ENCODE measurements at places on chromosomes 6 and 20. TPM values are rescaled to one million over a fixed set of nuclear protein-coding genes. Genes with fewer than 3 reads are reported as not detected.

DNA sequence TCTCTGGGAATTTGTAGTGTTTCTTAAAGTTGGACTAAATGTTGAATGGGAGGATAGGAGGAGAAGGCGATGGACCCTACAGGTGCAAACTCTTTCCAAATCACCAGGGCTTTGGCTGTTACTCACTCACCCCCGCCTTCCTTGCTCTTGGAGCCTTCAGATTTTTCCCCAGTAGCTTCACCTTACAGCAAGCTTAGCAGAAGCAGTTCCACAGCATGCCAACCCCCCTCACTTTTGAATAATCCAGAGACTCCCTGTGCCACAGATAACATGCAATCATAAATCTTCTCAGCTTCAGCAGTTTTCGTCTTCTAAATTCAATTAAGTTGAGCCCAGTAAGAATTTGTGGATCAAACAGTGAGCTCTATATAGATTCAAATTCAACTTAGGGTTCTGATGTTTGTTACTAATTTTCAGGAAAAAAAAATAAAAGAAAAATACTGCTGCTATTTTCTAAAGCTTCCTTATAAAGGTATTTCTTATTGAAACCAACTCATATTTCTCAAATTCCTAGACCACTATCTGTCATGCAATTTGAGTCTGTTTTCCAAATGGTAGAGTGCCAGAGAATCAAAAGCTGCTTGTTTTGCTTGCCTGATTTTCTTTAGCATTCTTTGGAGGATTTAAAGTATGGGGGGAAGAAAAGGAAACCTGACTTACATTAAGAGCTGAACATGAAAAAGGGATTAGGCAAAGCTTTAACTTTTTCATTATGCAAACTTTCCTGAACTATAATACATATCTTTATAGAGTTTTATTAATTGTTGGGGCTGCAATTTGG lies 166.4 kb downstream of the EYA4 start:
- no peaks in the 10 kb centered on the region for H3K27me3 ChIP-seq
- H3K27ac ChIP-seq, result no peak overlapping the region
- DNase-seq, result no peak
- no peaks in the 10 kb centered on the region for H3K4me1 ChIP-seq
- H3K4me3 ChIP-seq, result no peak overlapping the region
- no peaks in the 10 kb centered on the region for H3K36me3 ChIP-seq

GRCh38 chr20:16025084-16025483 lies 548.2 kb downstream of the KIF16B start:
- H3K27ac ChIP-seq, result no peak overlapping the region
- H3K36me3 ChIP-seq, result no peaks in the 10 kb centered on the region
- no peak overlapping the region for H3K4me3 ChIP-seq

The KCNK17 gene
- not detected for total RNA-seq

The TRIM40 gene
- not detected for total RNA-seq

The NNAT gene
- total RNA-seq, result not detected

The IER3 gene
- total RNA-seq, result 17.4 TPM

- DNase-seq, result peak; percentile 65
- no peaks in the 10 kb centered on the region for H3K36me3 ChIP-seq
- no peaks in the 10 kb centered on the region for H3K27me3 ChIP-seq
Measured at GRCh38 chr6:24667378-24667803, 514 bp downstream of the ACOT13 start.

GRCh38 chr6:128230267-128230989 lies 290.0 kb downstream of the PTPRK start:
- H3K4me3 ChIP-seq, result no peak overlapping the region
- H3K4me1 ChIP-seq, result no peaks in the 10 kb centered on the region
- no peaks in the 10 kb centered on the region for H3K27me3 ChIP-seq
- no peak overlapping the region for H3K27ac ChIP-seq
- no peaks in the 10 kb centered on the region for H3K36me3 ChIP-seq

- H3K27me3 ChIP-seq, result no peaks in the 10 kb centered on the region
- H3K4me3 ChIP-seq, result no peak overlapping the region
- no peak overlapping the region for H3K27ac ChIP-seq
- H3K36me3 ChIP-seq, result no peaks in the 10 kb centered on the region
- H3K4me1 ChIP-seq, result no peaks in the 10 kb centered on the region
Measured at GRCh38 chr6:72740135-72740534, 118.3 kb downstream of the KCNQ5 start.

DNA sequence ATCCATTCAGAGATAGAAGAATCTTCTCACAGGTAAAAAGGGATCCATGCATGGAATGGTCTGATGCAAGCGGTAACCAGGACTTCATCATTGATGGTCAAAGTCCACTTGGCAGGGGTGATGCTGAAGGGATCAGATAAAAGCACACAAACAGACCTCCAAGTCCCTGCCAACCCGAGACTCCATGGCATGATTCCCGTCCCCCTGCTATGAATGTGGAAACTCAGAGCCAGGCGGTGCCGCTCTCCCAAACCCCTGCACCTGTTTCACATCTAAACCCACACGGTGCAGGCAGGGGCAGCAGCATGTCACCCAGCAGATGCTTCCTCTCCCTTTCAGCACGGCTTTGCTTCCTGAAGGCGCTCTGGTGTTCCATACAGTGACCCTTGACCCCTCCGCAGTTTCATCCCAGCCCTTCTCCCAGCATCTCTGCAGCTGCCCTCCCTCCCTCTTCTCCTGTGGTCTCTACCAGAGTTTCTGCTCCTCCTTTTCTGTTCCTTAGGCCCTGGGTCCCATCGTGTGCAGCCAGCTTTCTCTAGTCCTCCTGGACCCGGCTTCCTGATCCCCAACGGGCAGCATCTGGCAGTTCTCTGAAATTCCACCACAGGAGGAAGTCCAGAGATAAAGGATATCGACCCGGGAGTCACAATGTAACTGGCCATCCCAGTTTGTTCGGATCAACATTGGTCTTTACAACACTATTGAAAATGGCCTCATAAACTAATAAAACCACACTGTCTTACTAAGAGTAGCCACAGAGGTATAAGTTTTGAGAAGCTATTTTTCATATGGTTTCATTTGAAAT lies 235.0 kb downstream of the TTLL2 start:
- no peak overlapping the region for H3K4me3 ChIP-seq
- H3K27ac ChIP-seq, result peak overlapping the region; percentile 89
- no peaks in the 10 kb centered on the region for H3K27me3 ChIP-seq
- H3K36me3 ChIP-seq, result no peaks in the 10 kb centered on the region

GRCh38 chr20:63519668-63520503 lies 679 bp upstream of the PPDPF start:
- H3K4me3 ChIP-seq, result peak overlapping the region; percentile 97
- peak; percentile 94 for DNase-seq
- peaks cover 19% of the 10 kb centered on the region for H3K36me3 ChIP-seq
- H3K27ac ChIP-seq, result peak overlapping the region; percentile 95

The TRIM10 gene
- 1.4 TPM for total RNA-seq

DNA sequence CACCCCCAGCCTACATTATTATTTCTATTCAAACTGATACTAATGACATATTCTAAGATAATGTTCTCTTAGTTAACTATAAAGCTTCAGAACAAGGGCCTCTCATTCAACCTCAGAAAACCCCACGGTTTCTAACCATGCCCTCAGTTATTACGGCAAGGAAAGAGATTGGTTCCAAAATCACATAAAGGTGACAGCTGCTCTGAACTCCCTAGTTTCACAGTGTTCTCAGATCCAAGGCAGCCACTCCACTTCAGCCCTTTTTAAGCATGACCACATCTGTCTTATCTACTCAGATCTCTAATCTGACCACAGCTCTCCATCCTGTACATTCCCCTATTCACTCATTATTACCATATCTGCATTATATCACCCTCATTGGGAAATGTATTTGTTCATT lies 98.8 kb upstream of the CEP85L start:
- H3K4me3 ChIP-seq, result no peak overlapping the region
- H3K4me1 ChIP-seq, result no peaks in the 10 kb centered on the region
- no peak overlapping the region for H3K27ac ChIP-seq

DNA sequence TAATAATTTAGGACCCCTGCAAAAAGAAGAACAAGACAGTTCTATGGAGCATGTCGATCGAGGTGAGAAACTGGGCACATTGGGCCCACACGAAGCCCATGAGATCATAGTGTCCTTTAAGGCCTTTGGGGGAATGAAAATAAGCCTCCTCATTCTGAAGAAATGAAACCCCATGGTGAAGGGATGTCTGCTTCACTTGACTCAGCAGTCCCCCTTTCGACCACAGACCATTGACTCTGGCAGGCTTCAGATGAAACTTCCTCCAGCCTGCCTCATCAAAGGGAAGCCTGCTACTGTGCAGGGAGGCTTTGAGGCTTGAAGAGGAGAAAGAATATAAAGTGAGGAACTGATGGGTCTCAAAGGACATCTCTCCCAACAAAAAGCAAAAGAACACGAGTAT lies 144.2 kb upstream of the FBXL4 start:
- no peaks in the 10 kb centered on the region for H3K27me3 ChIP-seq
- DNase-seq, result no peak
- no peaks in the 10 kb centered on the region for H3K36me3 ChIP-seq

DNA sequence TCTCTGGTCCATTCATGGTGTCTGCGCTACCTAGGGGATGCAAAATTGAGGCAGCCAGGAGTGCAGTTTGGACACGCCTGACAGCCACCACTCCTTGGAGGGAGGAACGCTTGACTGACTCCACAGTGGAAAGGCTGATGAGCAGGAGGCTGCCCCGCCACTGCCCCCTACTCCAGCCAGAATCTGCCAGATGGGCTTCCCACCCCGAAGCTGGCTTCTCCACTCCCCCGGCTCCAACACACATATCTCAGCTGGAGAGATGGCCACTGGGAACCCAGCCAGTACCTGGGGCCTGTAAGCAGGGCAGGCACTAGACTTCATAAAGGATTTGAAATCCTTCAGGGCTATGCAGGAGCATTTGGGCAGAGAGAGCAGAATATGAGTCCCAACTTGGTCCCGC lies 51.4 kb upstream of the BLCAP start:
- H3K36me3 ChIP-seq, result no peaks in the 10 kb centered on the region
- no peak overlapping the region for H3K4me3 ChIP-seq
- H3K4me1 ChIP-seq, result no peaks in the 10 kb centered on the region
- no peak for DNase-seq

- H3K27me3 ChIP-seq, result peaks cover 3% of the 10 kb centered on the region
- H3K4me1 ChIP-seq, result no peaks in the 10 kb centered on the region
- no peak overlapping the region for H3K4me3 ChIP-seq
- no peak overlapping the region for H3K27ac ChIP-seq
- DNase-seq, result no peak
Measured at GRCh38 chr20:47011984-47012383, 117.3 kb downstream of the EYA2 start.

DNA sequence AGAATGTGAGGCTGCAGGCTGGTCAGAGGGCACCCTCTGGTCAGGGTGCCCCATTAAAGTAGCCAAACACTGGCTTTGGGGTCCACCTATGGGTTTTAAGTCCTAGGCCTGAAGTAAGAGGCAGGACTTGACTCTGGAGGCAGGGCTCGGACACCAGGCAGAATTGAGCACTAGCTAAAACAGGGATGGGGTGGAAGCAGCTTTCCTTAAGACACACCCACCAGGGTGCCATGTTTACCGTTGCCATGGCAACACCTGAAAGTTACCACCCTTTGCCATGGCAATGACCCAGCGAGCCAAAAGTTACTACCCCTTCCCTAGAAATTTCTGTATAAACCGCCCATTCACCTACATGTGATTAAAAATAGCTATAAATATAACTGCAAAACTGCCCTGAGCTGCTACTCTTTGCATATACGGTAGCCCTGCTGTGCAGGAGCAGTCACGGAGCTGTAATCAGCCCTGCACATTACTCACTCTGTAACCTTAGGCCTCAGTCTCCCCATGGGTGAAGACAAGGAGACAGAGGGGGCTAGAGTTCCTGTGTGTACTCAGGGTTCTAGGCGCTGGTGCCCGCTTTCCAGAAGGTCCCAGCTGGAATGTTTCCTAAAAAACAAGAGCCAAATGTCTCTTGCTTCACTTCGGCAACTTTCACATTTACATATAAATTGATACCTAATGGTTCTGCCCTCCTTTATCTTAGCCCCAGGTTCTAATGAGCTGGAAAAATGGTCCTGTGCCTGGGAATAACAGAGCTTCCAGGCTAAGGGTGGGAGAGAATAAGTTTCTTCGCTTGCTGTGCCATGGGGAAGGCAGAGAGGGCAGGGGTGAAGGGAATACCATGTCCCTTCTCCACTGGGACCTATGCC lies 27.2 kb upstream of the SRSF6 start:
- H3K36me3 ChIP-seq, result no peaks in the 10 kb centered on the region
- no peak overlapping the region for H3K27ac ChIP-seq
- H3K4me1 ChIP-seq, result no peaks in the 10 kb centered on the region
- H3K27me3 ChIP-seq, result peaks cover 2% of the 10 kb centered on the region
- H3K4me3 ChIP-seq, result no peak overlapping the region

DNA sequence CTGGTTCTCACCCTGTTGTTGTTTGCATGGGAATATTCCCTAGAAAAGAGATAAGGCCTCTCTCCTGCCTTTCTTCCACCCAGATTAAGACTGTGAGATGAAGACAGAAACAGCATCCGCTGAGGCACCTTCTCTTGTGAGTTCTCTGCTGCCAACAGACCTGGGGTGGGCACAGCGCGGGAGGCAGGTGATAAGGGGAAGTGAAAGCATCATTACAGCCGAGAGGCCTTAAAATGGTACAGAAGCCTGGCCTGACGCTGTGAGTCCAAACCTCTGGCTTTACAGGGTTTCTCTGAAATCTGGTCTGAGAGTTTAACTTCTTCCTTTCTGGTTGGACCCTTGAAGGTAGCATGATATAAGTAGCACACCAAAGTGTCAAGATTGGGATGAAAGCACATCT lies 21.0 kb upstream of the IYD start:
- H3K36me3 ChIP-seq, result no peaks in the 10 kb centered on the region
- no peak overlapping the region for H3K4me3 ChIP-seq
- no peak for DNase-seq

The MYLK4 gene
- total RNA-seq, result 0.75 TPM

The BPIFB1 gene
- not detected for total RNA-seq

The SLC32A1 gene
- total RNA-seq, result not detected

- no peak overlapping the region for H3K4me3 ChIP-seq
- H3K36me3 ChIP-seq, result no peaks in the 10 kb centered on the region
- no peaks in the 10 kb centered on the region for H3K4me1 ChIP-seq
- no peak for DNase-seq
- no peak overlapping the region for H3K27ac ChIP-seq
Measured at GRCh38 chr6:45184937-45185336, 143.2 kb upstream of the RUNX2 start.

DNA sequence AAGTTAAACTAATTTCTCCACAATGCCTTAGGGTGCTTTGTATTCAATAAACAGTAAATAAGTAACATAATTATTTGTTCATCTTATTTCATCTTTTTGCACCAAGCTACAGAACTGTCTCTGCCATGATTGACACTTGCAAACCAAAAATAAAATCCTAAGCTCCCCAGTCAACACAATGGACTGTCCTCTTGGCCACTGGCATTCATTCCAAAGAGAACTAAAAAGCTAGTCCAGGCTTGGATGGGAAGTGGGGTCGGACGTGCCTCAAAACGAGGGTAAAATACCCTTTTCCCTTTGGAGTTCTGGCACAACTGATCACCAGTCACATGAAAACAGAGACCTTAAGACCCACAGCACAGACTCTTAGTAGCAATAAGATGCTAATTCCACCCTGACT lies 66.4 kb upstream of the THBS2 start:
- H3K36me3 ChIP-seq, result no peaks in the 10 kb centered on the region
- no peak for DNase-seq
- H3K4me3 ChIP-seq, result no peak overlapping the region
- no peaks in the 10 kb centered on the region for H3K4me1 ChIP-seq

The MOG gene
- not detected for total RNA-seq

The TGM3 gene
- total RNA-seq, result not detected

GRCh38 chr20:33568868-33569801 lies 79.2 kb downstream of the CBFA2T2 start:
- H3K27me3 ChIP-seq, result no peaks in the 10 kb centered on the region
- no peak overlapping the region for H3K4me3 ChIP-seq
- no peaks in the 10 kb centered on the region for H3K4me1 ChIP-seq
- no peak for DNase-seq
- no peaks in the 10 kb centered on the region for H3K36me3 ChIP-seq
- no peak overlapping the region for H3K27ac ChIP-seq

Measured in Caco-2 (cell line).